A549 treated with RU486 at 1 μM for 4 hours (cell line): ENCODE measurements at places on chromosomes 2 and 18. TPM values are rescaled to one million over a fixed set of nuclear protein-coding genes. Genes with fewer than 3 reads are reported as not detected.

The SP100 gene
- 26.2 to 31.1 TPM (median 29.3 TPM) in 5 replicates for total RNA-seq

The TUBA4B gene
- total RNA-seq = 0.18 to 0.69 TPM (median 0.35 TPM) in 5 replicates

The LRRTM1 gene
- not detected in 5 replicates for total RNA-seq

The NT5DC4 gene
- total RNA-seq = 0.05 to 0.13 TPM in 2 of 5 replicates, not detected in the others

The CD8B gene
- not detected in 5 replicates for total RNA-seq

The C2orf81 gene
- total RNA-seq = 1.9 to 3.5 TPM (median 3.2 TPM) in 5 replicates

The FAHD2A gene
- total RNA-seq = 25.5 to 33.0 TPM (median 30.8 TPM) in 5 replicates

The GKN2 gene
- total RNA-seq = 1.8 to 3.5 TPM (median 2.8 TPM) in 5 replicates

The STK39 gene
- total RNA-seq = 10.7 to 19.8 TPM (median 18.2 TPM) in 5 replicates

The INO80C gene
- total RNA-seq = 22.2 to 26.9 TPM (median 23.5 TPM) in 5 replicates

The LIPG gene
- total RNA-seq = 0.06 to 0.27 TPM (median 0.20 TPM) in 5 replicates

The CPS1 gene
- total RNA-seq = 5.1 to 7.6 TPM (median 7.1 TPM) in 5 replicates

The LYPD6B gene
- total RNA-seq = not detected in 5 replicates

The NFATC1 gene
- 5.1 to 6.5 TPM (median 6.2 TPM) in 5 replicates for total RNA-seq

The CTNNA2 gene
- total RNA-seq = 0.13 to 0.89 TPM (median 0.22 TPM) in 5 replicates

The FIGN gene
- 1.6 to 2.6 TPM (median 2.0 TPM) in 5 replicates for total RNA-seq

The WDFY1 gene
- 30.6 to 40.6 TPM (median 36.6 TPM) in 5 replicates for total RNA-seq

The KLF7 gene
- 17.2 to 27.2 TPM (median 22.6 TPM) in 5 replicates for total RNA-seq

The DNPEP gene
- 51.3 to 65.5 TPM (median 63.4 TPM) in 5 replicates for total RNA-seq

The IL1R2 gene
- 0.42 to 1.1 TPM (median 0.57 TPM) in 5 replicates for total RNA-seq

The NLRC4 gene
- total RNA-seq = not detected in 5 replicates

The QPCT gene
- 17.2 to 23.1 TPM (median 18.9 TPM) in 5 replicates for total RNA-seq

The C2orf66 gene
- total RNA-seq = 0.07 to 0.19 TPM (median 0.13 TPM) in 3 of 5 replicates, not detected in the others

The VWA3B gene
- total RNA-seq = 0.51 to 0.77 TPM (median 0.62 TPM) in 3 of 5 replicates, not detected in the others

The ERCC3 gene
- 45.4 to 52.8 TPM (median 48.7 TPM) in 5 replicates for total RNA-seq

The CLHC1 gene
- 1.3 to 2.4 TPM (median 2.3 TPM) in 5 replicates for total RNA-seq

The CD8A gene
- 0.21 to 0.34 TPM (median 0.32 TPM) in 5 replicates for total RNA-seq

The WDSUB1 gene
- total RNA-seq = 5.5 to 9.5 TPM (median 7.3 TPM) in 5 replicates
